ENCODE measurements at places on chromosomes 11 and 22. TPM values are rescaled to one million over a fixed set of nuclear protein-coding genes. Genes with fewer than 3 reads are reported as not detected.
A peak's percentile ranks its signal among the peaks of the same experiment; 100 is the strongest.

CCDC73 gene
- total RNA-seq: not detected

TRIM22 gene
- 334 TPM for total RNA-seq

IMMP1L gene
- total RNA-seq: 12.0 TPM

GRCh38 chr11:3849297-3849874, 6.1 kb upstream of the STIM1 start:
- DNase-seq: no peak
- no peak overlapping the region for H3K27ac ChIP-seq
- no peaks in the 10 kb centered on the region for H3K36me3 ChIP-seq
- no peak overlapping the region for H3K4me3 ChIP-seq
- H3K4me1 ChIP-seq: peaks cover 12% of the 10 kb centered on the region

- no peak overlapping the region for H3K27ac ChIP-seq
- H3K27me3 ChIP-seq: no peaks in the 10 kb centered on the region
- no peak overlapping the region for H3K4me3 ChIP-seq
- DNase-seq: no peak
Observed at GRCh38 chr11:63611395-63611747, 2.9 kb downstream of the PLAAT3 start.

GRCh38 chr11:73577496-73577917, 20.4 kb downstream of the FAM168A start:
- H3K27ac ChIP-seq: no peak overlapping the region
- H3K27me3 ChIP-seq: no peaks in the 10 kb centered on the region
- peak; percentile 19 for DNase-seq
- no peaks in the 10 kb centered on the region for H3K4me1 ChIP-seq

DNA sequence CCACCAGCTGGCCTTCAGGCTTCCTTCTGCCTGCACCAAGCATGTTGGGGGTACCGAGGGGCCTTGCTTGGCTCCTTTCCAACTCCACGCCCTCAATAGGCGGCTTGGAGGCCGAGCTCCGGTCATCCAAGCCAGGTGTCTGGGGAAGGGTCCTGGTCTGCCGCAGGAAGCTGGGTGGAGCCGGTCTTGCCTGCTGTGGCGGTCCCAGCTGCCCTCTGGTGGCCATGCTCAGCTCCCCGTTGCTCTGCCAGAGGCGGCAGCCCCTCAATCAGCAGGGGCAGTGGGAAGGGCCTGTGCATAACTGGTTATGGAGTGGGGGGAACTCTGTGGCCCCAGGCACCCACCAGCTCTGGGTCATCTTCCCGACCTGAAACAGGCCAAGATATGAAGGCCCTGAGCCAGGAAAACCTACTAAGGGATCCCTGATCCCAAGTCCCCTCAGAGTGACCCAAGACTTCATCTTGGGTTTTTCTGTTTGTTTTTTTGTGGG, 3.2 kb downstream of the ARVCF start:
- H3K27ac ChIP-seq: no peak overlapping the region
- DNase-seq: peak; percentile 52
- no peak overlapping the region for H3K4me3 ChIP-seq
- no peaks in the 10 kb centered on the region for H3K36me3 ChIP-seq

APOBEC3B gene
- 2.2 TPM for total RNA-seq

CASP12 gene
- total RNA-seq: not detected

SCN2B gene
- not detected for total RNA-seq

DNA sequence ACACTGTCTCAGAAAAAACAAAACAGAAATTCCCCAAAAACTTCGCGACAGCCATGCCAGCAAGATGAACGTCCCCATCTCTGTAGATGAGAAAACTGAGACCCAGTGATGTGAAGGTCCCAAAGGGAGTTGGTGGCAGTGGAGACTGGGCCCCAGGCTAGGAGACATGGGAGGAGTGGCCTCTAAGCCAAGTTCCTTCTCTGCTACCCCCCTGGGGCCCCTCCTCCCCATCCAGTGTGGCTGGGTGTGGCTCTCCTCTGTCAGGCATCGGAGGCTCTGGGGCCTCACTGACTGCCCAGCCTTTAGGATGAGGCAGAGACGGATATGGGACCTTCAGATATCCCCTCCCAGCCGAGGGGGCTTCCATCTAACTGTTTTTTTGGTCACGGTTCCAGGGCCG, 9.8 kb downstream of the RELT start:
- no peak overlapping the region for H3K4me3 ChIP-seq
- H3K27ac ChIP-seq: peak overlapping the region; percentile 87
- H3K36me3 ChIP-seq: peaks cover 4% of the 10 kb centered on the region
- no peaks in the 10 kb centered on the region for H3K27me3 ChIP-seq
- DNase-seq: no peak

DNA sequence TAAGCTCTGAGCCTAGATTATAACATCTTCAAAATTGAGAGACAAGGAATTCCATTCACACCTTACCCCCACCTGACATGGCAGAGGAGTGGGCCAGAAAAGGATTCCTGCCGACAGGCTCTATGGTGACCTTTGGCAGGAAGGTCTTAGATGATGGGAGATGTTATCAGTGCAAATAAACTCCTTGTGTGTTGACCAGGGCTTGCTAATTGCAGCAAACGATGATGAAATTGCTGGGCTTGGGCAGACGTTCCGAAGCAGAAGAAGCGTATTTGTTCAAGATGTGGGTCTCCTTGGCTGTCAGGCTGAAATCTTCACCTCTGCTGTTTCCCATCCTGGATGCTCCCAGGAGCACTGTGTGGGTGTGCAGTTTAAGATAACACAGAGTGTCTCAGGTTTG, 183.7 kb upstream of the CADM1 start:
- no peaks in the 10 kb centered on the region for H3K36me3 ChIP-seq
- H3K27ac ChIP-seq: no peak overlapping the region
- no peaks in the 10 kb centered on the region for H3K27me3 ChIP-seq
- no peak for DNase-seq
- H3K4me1 ChIP-seq: no peaks in the 10 kb centered on the region

- H3K27me3 ChIP-seq: no peaks in the 10 kb centered on the region
- H3K4me1 ChIP-seq: no peaks in the 10 kb centered on the region
- no peak overlapping the region for H3K4me3 ChIP-seq
- no peak overlapping the region for H3K27ac ChIP-seq
- H3K36me3 ChIP-seq: no peaks in the 10 kb centered on the region
Observed at GRCh38 chr11:27339941-27340340, 23.1 kb downstream of the CCDC34 start.

TMPRSS13 gene
- total RNA-seq: 1.8 TPM

GRCh38 chr11:57905439-57905838, 118.2 kb upstream of the OR9Q1 start:
- H3K27me3 ChIP-seq: no peaks in the 10 kb centered on the region
- no peak overlapping the region for H3K27ac ChIP-seq
- H3K4me1 ChIP-seq: no peaks in the 10 kb centered on the region
- no peak overlapping the region for H3K4me3 ChIP-seq
- no peak for DNase-seq

GRCh38 chr11:88203604-88204003, 28.4 kb upstream of the RAB38 start:
- H3K4me1 ChIP-seq: no peaks in the 10 kb centered on the region
- no peak for DNase-seq
- H3K4me3 ChIP-seq: no peak overlapping the region
- H3K27ac ChIP-seq: no peak overlapping the region

All from natural killer cell (primary cell).